ENCODE measurements at places on chromosomes 7 and 10.

- DNase-seq: no peak
Measured at GRCh38 chr10:109880886-109881768, 42.2 kb downstream of the XPNPEP1 start.

DNA sequence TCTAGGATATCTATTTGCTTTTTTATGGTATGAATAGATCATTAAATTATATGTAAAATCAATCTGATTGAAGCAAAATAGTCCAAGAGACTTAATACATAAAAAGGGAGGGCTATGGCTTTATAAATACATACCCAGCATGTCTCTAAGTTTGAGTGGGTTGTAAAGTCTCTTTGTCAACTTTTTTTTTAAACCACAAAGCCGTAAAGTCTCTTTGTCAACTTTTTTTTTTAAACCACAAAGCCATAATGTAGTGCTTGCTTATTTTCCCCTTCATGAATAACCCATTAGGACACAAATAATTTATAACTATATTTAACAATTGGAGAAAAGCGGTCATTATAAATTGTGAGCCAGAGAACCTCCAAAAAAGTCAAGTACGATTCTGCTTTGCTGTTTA, 5.7 kb downstream of the HECTD2 start:
- DNase-seq: no peak

GRCh38 chr10:25615926-25616325, 318.1 kb upstream of the MYO3A start:
- no peak for DNase-seq

DNA sequence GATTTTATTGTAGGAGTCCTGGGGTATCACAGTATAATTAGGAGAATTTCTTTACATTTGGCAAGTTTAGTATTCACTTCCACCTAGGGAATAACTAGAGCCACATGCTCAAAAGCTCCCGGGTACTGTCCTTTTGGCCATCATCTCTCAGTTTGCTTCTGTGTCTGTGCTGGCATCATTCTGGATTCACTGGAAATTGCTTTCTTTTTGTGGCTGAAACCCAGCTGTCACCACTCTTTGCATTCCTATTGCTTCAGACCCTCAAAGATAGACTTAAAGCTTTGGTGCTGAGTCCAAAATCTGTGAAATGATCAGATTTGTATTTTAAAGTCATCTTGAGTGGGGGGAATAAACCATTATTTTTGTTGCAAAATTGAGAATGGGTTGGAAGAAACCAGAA, 8.9 kb downstream of the SDK1 start:
- DNase-seq: no peak

DNA sequence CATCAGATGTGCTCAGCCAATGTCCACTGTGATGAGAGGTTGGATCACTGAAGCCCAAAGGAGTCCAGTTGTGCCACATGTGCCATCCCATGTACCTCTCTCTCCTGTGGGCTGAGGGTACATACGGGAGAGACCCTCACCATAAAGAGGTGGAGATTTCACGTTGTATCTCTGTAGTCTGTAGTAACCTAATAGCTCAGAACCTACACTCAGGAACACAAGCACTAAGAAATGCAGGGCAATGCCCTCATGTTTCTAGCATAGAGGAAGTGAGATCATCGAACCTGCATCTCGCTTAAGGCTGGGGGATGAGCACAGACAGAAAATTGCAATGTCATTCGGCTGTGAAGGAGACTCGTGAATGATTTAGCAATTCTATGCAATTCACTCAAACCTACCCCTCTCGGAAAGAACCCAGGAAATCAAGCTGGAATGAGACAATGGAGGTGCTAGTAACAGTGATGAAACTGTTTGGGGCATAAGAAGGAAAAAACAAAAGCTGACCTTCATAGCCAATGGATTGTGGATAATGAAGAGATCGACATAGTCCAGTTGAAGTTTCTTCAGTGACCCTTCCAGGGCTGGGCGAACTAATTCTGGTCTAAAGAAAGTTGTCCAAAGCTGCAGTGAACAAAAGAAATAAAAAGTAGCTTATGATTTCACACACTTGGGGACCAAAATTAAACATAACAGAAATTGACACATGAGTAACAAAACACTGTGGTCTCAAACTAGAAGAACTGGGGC, 80.3 kb upstream of the UCN3 start:
- no peak for DNase-seq

DNA sequence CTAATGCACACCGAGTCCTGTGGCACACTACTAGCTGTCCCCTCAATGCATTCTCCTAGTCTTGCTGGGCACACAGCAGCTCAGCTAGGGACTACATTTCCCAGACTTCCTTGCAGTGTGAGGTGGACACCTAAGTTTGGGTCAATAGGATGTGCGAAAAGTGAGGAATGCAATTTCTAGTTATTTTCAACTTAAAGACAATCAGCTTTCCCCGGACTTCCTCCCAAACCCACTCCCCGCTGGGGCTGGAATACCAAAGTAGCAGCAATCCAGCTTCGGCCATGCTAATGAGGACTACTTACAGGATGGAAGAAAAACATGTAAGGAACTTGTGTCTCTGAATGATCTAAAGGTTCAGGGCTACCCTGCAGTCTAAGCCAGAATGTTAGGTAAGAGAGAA, 286.4 kb upstream of the LRRN3 start:
- DNase-seq: no peak

- no peak for DNase-seq
Measured at GRCh38 chr10:10533437-10533836, 484.2 kb upstream of the CELF2 start.

- no peak for DNase-seq
Measured at GRCh38 chr7:115195208-115195607, 273.3 kb downstream of the MDFIC start.

DNA sequence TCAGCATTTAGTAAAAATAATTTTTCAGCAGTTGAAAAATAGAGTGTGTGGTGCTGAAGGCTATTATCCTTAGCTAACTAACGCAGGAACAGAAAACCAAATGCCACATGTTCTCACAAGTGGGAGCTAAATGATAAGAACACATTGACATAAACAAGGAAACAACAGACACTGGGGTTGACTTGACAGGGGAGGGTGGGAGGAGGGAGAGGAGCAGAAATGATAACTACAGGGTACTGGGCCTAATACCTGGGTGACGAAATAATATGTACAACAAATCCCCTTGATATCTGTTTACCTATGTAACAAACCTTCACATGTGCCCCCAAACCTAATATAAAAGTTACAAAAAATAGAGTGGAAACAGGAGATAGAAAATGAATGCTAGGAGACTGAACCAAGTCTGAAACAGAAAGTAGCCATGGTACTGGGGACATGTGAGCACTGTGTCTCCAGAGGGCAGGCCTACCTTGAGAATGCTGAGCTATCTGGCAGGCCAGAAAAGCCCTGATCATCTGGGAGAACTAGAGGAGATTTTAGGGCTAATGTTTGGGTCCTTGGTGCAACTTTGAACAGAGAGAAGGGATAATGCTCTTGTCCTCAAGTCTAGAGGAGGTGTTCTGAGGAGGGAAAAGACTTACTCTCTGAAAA, 4.7 kb upstream of the EFCAB10 start:
- DNase-seq: no peak

GRCh38 chr7:116569737-116570136, 44.9 kb downstream of the CAV1 start:
- DNase-seq: no peak

GRCh38 chr7:84568781-84569180, 374.2 kb upstream of the SEMA3A start:
- no peak for DNase-seq
